ENCODE measurements at places on chromosomes 7 and 10.

GRCh38 chr7:137454767-137455166 lies 111.2 kb upstream of the PTN start:
- no peak for DNase-seq

- no peak for DNase-seq
These were observed 23.4 kb downstream of the JAZF1 start for GRCh38 chr7:28157076-28157745.

- DNase-seq, result no peak
These were observed 737.1 kb downstream of the PHTF2 start for GRCh38 chr7:78535655-78536054.

- DNase-seq, result no peak
These were observed 54.8 kb downstream of the ATAD1 start for GRCh38 chr10:87763086-87763861.

DNA sequence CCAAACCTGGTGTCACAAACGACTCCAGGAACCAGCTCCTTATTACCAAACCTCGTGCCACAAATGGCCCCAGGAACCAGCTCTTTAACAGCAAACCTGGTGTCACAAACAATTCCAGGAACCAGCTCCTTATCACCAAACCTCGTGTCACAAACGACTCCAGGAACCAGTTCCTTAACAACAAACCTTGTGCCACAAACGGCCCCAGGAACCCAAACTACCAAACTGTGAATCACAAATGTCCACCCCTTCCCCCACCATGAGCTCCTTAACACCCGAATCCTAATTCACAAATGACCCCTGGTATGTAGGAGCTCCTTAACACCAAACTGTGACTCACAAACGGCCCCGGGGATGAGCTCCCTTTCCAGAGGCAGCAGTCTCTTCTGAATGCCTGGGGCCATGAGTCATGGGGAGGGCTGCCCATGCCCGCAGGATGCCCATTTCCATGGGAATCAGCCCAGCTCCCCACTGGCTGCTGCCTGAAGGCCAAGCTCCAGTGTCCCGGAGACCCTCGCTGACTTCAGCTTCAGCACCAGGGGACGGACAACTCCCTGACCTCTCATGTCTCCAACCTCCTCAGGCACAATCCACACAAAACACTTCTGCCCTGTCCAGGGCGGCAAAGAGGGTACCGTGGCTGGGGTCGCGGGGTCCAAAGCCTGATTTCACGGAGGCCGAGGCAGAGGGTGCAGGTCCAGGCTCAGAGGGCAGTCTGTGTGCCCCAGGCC lies 213.1 kb downstream of the ELFN1 start:
- no peak for DNase-seq

DNA sequence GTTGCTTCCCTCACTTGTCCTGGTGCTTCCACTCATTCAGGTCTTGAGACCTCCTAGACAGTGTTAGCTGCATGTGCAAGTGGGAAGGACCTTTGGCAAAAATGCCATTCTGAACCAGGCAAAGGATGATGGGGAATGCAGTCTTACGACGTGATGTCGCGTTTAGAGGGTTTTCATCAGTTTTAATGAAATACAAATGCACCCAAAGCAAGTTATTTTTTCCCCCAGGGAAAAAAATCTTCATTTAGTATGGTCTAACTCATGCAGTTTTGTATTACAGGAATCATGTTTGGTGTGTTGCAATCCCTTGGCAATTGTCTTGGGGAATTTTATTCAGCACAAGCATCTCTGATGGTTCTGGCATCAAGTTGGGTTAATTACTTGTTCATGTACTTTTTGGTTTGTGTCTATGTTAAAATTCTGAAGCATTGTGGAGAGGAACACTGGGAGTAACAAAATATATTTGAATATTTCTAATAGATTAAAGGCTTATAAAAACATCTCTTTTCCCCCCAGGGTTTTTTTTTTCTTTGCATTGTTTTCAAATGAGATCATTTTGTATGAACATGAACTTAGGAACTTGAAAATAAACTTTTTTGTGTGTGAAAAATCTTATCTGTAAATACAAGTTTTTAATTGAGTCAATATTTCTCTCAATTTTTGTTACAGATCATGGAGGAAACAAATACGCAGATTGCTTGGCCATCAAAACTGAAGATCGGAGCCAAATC lies 188.9 kb downstream of the BICC1 start:
- DNase-seq, result no peak

GRCh38 chr7:39488467-39489393 lies 77.5 kb upstream of the YAE1 start:
- DNase-seq, result no peak

- no peak for DNase-seq
These were observed 29.9 kb upstream of the ZMIZ1 start for GRCh38 chr10:79038841-79039201.

DNA sequence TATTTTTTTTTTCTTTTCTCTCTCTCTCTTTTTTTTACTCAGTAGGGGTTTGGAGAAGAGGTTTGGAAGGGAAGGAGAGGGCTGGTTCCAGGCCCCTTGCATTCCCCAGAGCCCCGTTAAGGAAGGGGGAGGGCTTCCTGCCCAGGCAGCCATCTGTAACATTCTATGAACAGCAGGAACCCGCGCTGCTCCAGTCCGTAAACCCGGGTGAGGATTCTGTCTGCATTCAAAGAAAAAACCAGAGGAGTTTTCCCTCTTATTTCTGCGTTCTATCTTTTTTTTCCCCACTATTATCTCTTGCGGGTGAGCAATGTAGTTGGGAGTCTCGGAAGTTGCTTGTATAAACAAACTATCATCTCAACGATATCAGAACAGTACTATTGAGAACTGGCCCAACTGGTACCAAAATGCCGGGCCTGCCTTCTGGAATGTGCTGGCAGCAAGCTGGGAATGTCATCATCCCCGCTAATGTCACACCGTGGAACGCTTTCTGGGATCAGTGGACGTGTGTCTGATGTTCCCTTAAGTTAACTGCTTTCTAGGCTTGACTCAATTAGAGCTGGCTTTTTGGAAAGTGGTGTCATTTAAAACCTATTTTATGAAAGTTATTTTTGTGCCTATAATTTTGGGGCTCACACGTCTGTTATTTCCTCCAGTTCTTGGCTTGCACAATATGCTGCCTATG lies 153.1 kb upstream of the MEOX2 start:
- no peak for DNase-seq

DNA sequence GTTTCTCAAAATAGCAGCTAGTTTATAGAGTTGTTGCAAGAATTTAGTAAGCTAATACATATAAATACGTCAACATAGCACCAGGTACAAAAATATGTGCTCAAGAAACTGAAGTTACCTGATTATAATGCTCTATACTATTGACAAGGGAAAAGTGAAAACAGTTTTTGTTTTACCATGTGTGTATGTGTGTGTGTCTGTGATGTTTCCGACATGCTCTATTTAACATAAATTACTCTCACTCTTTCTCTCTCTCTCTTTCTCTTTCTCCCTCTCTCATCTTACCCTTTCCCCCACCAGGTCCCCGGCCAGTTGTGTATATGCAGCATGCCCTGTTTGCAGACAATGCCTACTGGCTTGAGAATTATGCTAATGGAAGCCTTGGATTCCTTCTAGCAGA lies 4.3 kb downstream of the LIPN start:
- no peak for DNase-seq

DNA sequence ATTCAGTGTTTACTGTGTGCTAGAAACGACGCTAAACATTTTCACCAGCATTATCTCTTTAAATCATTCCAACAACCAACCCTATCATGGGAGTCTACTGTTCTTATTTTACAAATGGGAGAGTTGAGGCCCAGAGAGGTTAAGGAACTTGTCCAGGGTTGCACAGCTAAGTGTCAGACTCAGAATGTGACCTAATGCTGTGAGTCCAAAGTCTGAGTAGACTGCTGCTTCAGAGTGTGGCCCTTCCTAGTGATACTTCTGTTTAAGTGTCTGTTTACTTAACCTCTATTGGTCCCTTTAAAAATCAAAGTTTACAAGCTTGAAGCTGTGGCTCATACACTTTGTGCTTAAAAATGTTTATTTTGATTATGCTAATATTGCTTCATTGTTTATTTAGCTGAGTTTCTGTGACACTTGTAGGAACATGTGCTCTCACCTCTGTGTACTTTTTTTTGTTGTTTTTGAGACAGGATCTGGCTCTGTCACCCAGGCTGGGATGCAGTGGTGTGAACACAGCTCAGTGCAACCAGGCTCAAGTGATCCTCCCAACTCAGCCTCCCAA lies 84.4 kb upstream of the SYPL1 start:
- DNase-seq, result no peak

DNA sequence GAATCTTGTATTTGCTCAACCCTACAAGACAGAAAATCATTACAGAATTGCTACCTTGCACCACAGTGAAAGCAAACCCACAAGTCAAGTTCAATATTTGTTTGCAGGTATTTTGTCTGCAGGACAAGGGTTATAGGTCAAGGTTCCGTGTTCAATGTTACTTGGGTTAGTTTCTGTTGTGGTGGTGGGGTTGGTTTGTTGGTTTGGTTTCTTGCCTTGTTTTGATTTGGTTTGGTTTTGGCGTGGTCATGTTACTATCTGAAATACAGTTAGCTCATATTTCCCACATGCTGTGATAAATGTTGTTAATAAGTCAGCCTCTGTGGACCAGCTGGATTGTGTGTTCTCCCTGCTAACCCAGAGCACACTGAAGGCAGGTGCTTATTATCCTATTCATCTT lies 75.6 kb upstream of the INSIG1 start:
- no peak for DNase-seq

- DNase-seq, result no peak
These were observed 288.3 kb upstream of the MKI67 start for GRCh38 chr10:128414568-128414967.

DNA sequence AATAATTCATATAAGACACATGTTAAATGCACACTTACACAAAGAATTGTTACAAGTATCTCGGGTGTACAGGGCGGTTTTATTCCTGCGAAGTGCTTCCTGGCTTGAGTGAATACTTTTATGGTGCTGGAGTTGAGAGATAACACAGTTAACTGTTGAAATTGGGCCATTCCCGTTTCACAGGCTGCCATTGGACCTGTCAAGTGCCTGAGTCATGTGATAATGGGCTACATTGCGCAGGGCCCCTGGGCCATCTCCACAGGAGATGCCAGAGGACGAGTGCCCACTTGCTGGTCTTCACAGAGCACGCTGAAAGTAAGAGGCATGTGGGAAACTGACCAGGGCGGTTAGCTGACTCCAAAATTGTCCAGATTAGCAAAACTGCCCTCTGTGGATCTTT lies 4.8 kb downstream of the FBH1 start:
- DNase-seq, result no peak

DNA sequence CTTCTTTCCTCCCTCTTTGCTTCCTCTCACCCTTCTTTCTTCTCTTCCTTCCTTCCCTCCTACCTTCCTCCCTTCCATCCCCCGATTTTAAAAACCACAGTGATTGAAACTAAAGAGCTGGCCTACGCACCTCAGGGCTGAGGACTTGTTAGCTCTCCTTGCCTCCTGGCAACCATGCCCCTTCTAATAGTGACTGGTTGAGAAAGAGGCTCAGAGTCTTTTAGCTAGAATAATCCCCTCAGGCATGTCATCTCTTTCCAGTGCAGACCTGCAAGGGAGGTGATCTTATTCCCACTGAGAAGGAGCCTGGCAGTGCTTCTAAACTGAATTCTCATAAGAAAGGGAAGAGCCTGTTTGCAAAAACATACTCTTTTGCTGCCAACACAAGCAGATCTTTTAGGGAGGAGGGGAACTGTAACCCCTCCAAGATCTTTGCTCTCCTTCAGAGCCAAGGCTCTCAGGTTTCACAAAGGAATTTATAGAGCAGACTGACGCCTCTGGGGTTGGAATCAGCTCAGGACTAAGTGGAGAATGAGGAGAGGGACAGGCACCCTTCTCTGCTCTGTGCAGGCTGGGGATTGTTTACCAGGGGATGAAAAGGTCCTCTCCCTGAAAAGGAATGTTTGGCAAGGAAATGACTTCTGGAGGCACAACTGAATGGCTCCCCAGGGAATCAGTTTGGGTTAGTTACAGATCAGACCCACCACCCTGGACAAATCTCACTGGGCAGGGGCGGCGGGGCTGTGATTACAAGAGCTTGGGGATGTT lies 9.4 kb upstream of the ANKRD1 start:
- no peak for DNase-seq

GRCh38 chr7:71303566-71303965 lies 171.6 kb downstream of the GALNT17 start:
- DNase-seq, result no peak

DNA sequence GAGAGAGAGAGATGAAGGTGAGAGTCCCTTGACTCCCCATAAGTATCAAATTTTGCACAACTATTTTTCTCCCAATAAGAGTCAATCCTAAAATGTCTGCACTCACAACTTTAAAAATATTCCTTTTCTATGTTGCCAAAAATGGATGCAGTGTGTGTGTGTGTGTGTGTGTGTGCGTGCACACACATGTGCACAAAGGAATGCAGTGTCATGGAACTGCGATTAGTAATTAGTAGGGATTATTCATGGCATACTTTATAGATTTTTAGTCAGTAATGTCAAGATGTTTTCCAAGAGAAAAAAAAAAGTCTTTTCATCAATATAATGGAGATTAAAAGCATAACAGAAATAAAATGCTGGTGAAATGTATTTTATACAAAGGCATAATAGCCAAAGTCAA lies 179.1 kb upstream of the LRRTM3 start:
- no peak for DNase-seq

DNA sequence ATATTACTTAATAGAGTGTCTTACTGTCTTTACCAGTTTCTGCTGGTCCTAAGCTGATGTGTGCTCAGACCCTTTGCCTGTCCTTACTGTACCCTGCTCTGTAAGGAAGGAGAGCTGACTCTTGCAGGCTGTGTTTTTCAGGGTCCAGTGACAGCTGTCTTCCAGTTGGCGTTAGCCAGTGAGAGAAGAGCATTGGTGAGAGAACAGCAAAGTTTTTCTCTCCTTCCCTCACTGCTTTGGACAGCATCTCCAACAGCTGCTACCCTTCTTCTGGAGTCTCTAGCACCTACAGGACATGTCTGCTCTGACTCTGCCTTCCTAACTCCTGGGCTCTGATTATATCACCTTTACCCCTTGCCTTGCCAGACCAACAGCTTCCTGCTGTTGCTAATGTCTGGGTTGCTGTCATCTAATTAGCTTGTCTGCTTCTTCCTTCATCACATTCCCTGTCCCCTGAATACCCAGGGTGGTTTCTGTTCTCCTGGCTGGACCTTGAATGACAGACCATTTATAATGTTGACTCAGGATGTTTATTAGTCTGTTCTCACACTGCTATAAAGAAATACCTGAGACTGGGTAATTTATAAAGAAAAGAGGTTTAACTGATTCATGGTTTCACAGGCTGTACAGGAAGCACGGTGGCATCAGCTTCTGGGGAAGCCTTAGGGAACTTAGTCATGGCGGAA lies 23.5 kb upstream of the PANK1 start:
- no peak for DNase-seq

DNA sequence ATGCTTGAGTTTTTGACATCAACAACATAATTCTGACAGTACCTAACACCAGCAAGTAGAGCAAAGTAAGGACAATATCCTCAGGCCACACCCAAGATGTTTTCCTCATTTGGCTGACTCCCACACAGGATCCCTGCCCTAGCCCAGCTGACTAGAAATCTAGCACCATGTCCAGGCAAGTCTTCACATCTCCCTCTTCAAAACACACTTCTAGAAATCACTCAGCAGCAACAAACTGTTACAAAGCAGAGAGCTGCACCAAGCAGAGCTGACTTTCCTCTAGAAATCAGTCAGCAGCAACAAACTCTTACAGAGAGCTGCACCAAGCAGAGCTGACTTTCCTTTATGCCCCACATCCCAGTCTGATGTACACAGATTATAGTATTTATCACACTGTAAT lies 7.7 kb downstream of the TMEM168 start:
- no peak for DNase-seq

- no peak for DNase-seq
These were observed 675 bp downstream of the ABRAXAS2 start for GRCh38 chr10:124802313-124802675.
